CD4-positive, alpha-beta memory T cell (primary cell): ENCODE measurements at places on chromosomes 12 and 14. TPM values are rescaled to one million over a fixed set of nuclear protein-coding genes. Genes with fewer than 3 reads are reported as not detected.

The TESPA1 gene
- 287 TPM for total RNA-seq

GRCh38 chr14:96103560-96104460 lies 64.6 kb downstream of the C14orf132 start:
- no peak overlapping the region for H3K27ac ChIP-seq
- H3K4me3 ChIP-seq = no peak overlapping the region
- H3K27me3 ChIP-seq = no peaks in the 10 kb centered on the region
- DNase-seq = no peak

GRCh38 chr14:61428261-61428660 lies 106.9 kb downstream of the PRKCH start:
- H3K27me3 ChIP-seq = no peaks in the 10 kb centered on the region
- H3K27ac ChIP-seq = no peak overlapping the region
- no peak for DNase-seq
- peaks cover 97% of the 10 kb centered on the region for H3K4me1 ChIP-seq

DNA sequence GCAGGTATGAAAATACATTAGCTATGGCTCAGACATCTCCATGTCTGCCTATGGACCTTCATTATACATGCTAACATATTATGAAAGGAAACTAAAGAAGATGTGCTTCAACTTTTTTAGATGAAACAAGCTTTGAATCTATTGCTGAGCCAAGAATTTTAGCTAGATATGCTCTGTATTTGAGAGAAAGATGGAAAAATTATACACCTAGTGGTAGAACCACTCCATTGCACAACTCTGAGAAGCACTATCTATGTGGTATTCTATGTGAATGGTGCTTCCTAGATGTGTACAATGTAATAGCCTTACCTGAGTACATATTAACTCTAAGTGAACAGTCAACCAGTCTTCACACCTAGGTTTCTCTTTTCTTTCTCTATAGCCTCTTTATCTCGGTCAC lies 17.3 kb downstream of the EPYC start:
- H3K4me3 ChIP-seq = no peak overlapping the region
- H3K4me1 ChIP-seq = no peaks in the 10 kb centered on the region
- H3K27ac ChIP-seq = no peak overlapping the region
- no peaks in the 10 kb centered on the region for H3K36me3 ChIP-seq

The RBM25 gene
- total RNA-seq = 143 TPM

The SOCS2 gene
- 1.7 TPM for total RNA-seq

DNA sequence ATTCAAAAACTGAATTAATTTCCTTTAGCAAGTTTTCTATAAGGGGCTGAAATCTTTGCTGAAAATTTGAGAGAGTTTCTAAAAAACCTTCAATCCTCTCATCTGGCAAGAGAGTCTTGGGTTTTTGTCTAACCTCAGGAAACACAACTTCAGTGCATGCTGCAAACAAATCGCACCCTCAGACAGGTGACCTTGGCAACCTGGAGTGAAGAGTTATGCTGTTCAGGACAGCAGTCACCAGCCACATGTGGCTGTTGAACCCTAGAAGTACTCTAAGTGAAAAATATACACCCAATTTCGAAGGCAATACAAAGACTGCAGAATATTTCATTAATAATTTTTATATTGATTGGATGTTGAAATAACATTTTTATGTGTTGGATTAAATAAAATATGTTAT lies 184.8 kb downstream of the RPS29 start:
- no peak overlapping the region for H3K27ac ChIP-seq
- no peaks in the 10 kb centered on the region for H3K36me3 ChIP-seq
- DNase-seq = no peak
- no peak overlapping the region for H3K4me3 ChIP-seq
- H3K27me3 ChIP-seq = no peaks in the 10 kb centered on the region
- H3K4me1 ChIP-seq = no peaks in the 10 kb centered on the region

- no peak for DNase-seq
- no peak overlapping the region for H3K4me3 ChIP-seq
- no peaks in the 10 kb centered on the region for H3K36me3 ChIP-seq
- no peak overlapping the region for H3K27ac ChIP-seq
- peaks cover 3% of the 10 kb centered on the region for H3K4me1 ChIP-seq
- H3K27me3 ChIP-seq = no peaks in the 10 kb centered on the region
Measured at GRCh38 chr12:90013409-90013808, 304.8 kb upstream of the ATP2B1 start.

GRCh38 chr14:90692061-90692460 lies 124.2 kb downstream of the TTC7B start:
- H3K4me1 ChIP-seq = no peaks in the 10 kb centered on the region
- no peak overlapping the region for H3K4me3 ChIP-seq
- no peaks in the 10 kb centered on the region for H3K36me3 ChIP-seq
